ENCODE measurements at places on chromosomes 2 and 18. TPM values are rescaled to one million over a fixed set of nuclear protein-coding genes. Genes with fewer than 3 reads are reported as not detected.

DNA sequence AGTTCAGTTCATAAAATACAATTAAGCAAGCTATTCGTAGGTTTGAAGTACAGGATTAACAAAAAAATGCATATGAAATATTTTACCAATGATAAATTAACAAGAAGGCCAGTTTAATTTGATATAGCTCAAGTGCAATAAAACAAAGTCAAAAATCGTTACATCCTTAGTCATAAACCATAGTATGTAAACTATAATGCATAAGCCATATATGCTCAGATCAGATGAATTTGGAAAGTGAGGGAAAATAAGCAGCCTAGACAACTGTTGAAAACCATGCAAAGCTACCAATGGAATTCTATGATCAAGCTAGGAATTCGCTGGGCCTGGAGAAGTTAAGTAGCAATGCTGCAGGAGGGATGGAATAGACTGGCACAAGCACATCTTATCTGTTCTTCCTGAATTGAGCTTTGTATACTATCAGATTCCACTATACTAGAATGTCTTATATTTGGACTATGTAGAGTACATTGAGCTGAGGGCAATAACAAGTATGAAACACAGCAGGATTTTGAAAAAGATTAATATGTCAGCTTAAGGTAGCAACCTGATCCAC is 682.0 kb downstream of the IRS1 start:
- no peak for DNase-seq

DNA sequence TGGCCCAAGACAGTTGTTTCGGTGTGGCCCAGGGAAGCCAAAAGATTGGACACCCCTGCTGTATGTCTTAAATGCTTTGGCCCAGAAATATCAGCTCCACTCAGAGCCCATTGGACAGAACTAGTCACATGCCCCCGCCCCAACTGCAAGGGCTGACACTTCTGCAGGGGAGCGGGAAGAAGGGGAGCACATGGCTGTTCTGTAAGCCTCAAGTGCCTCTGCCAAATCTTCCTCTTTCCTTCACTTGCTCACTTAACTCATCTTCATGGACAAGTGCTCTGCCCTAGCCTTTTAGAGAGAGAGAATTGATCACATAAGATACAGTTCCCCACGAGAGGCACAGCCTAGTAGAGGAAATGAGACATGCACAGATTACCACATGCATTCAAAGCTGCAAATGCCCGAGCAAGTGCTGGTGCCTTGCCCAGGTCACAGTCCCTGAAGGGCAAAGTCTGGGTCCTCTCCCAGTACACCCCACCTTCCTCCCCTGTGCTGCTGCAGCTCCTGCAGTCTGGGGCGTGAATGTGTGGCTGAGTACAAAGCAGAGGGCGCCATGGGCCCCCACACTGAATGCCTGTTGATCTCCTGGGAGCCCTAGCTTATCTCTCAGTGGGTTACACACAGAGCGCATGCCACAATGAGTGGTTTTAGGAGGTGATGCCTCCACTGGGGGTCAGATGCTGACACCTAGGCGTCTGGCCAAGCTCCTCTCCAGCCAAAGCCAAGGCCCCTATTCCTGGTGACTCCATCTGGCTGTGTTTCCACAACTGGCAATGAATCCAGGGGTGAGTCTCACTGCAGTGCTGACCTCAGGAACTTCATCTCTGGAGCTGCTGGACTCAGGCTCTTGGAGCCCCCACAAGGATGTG is 135.3 kb downstream of the CTIF start:
- no peak for DNase-seq

- no peak for DNase-seq
These were observed 40.3 kb upstream of the KLF7 start for GRCh38 chr2:207206011-207206410.

RAPGEF4 gene
- 0.23 TPM for total RNA-seq

RPIA gene
- 27.9 TPM for total RNA-seq

Data from activated CD4-positive, alpha-beta memory T cell treated with anti-CD3 and anti-CD28 coated beads, Interleukin-2, amount 10 ng/mL, durations not matched to agents 7 days and 5 days (primary cell).